ENCODE measurements at places on chromosomes 5 and 9.

DNA sequence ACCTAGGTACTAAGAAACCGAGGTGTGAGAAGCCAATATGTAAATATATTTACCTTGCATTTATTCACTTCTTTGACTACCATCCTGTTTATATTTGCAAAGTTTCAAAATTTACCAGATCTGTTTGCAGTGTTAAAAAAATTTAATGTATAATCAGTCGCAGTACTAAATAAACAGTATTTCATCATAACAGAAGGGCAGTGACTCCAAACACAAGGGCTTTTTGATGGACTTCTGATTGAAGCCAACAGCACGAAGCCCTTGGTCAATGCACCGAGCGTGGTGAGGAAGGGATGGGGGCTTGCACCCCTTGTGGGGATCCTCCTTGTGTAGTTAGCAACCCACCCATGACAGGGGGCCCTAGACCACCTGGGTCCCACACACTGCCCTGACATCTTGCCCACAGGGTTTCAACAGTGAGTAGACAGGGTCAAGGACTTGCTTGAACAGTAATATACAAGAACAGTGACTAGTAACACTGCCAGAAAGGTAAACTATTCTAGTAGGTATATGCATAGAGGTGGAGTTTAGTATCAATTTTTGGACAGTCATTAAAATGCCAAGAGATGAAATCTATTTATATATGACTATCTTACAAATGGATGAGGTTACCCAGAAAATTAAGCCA, 52.6 kb upstream of the TBC1D9B start:
- DNase-seq = no peak

DNA sequence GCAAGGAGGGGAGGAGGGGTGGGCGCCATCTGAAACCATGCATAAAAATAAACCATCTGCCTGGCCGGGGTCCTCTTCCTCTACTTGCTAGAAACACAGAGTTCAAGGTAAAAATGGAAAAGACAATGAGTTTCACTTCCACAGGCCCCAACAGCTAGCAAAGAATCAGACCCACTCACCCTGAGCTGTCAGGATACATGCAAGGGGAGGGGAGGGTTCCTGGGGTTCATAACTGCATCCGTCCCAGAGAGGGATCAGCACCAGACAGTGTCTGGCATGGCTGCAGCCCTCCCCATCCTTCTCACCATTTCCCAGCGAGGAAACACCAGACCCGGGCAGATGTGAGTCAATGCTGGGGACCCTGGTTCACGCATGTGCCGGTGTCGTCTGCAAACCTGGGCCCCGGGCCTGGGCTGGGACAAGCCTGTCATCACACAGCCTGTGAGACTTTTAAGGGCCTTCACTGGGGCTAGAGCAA, 55.4 kb downstream of the SEMA4D start:
- no peak for DNase-seq

DNA sequence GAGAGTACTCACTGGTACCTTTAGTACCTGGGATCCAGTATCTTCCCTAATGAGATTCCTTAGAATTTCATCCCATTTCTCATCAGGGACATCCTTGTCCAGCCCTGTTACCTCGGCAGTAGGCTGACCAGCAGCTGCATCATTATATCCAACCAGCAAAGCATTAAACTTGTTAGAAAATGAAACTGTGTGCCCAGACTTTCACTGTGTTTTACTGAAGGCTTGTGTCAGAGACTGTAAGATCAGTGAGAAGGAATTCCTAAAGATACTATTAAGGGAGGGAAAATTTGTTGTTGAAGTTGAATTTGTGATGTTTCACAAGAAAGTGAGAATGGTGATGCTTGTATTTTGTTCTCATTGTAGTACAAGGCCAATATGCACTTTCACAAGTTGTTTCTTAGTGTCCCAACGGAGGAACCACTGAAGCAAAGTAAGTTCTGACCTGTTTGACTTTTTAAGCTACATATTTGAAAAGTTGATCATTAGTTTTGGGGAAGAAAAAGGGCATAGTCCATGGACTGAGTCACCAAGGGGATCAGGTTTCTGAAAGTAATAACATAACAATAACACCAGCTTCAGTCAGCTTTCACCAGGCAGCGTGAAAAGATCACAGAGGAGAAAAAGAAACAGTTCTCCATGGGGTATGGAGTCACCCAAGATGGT, 48.8 kb downstream of the GRAMD2B start:
- DNase-seq = no peak

GRCh38 chr5:127338501-127338900, 47.9 kb downstream of the MEGF10 start:
- DNase-seq = no peak

DNA sequence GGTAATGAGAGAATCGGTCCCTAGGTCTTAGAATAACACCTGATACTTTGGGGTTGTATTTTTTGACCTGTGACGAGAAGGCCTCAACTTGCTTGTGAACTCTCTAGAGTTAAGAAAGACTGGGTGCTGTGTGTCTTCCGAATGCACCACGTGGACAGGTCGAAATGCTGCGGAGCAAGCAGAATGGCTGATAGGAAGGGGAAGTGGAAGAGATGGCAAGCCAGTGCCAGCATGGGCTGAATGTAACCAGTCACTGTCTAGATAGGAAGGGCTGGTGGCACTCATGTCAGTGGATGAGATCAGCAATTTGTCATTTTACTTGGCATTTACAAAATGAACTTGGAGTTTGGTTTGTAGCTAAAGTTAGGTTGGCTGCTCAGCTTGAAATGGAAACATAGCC, 5.6 kb downstream of the OTULINL start:
- no peak for DNase-seq

All from effector memory CD4-positive, alpha-beta T cell (primary cell).